ENCODE measurements at places on chromosomes 5 and 9. TPM values are rescaled to one million over a fixed set of nuclear protein-coding genes. Genes with fewer than 3 reads are reported as not detected.

The FAM78A gene
- total RNA-seq = 0.59 TPM

The MPDZ gene
- 68.1 TPM for total RNA-seq

The GCNT4 gene
- 2.7 TPM for total RNA-seq

The MUSK gene
- not detected for total RNA-seq

The C1QTNF3 gene
- total RNA-seq = 0.60 TPM

Data from smooth muscle cell of the coronary artery (primary cell).